ENCODE measurements at places on chromosomes 2 and 18.

DNA sequence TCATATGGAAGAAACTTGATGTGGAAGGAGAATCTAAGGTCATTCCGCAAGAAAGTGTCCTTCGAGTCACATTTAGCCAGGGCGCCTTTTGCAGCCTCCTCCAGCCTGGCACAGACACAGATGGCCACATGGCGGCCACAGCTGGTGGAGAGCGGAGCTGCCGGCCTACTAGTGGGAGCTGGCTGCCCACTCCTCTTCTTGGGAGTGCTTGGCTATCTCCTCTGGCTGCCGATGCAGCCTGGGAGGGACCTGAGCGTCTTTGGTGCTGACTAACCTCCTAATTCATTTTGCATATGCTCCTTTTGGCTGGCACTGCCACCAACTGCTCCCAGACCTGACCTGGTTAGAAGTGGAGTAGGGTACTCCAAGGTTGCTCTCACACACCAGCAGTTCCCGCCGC, 199.3 kb upstream of the MYT1L start:
- no peaks in the 10 kb centered on the region for H3K36me3 ChIP-seq
- no peaks in the 10 kb centered on the region for H3K27me3 ChIP-seq
- DNase-seq = no peak

DNA sequence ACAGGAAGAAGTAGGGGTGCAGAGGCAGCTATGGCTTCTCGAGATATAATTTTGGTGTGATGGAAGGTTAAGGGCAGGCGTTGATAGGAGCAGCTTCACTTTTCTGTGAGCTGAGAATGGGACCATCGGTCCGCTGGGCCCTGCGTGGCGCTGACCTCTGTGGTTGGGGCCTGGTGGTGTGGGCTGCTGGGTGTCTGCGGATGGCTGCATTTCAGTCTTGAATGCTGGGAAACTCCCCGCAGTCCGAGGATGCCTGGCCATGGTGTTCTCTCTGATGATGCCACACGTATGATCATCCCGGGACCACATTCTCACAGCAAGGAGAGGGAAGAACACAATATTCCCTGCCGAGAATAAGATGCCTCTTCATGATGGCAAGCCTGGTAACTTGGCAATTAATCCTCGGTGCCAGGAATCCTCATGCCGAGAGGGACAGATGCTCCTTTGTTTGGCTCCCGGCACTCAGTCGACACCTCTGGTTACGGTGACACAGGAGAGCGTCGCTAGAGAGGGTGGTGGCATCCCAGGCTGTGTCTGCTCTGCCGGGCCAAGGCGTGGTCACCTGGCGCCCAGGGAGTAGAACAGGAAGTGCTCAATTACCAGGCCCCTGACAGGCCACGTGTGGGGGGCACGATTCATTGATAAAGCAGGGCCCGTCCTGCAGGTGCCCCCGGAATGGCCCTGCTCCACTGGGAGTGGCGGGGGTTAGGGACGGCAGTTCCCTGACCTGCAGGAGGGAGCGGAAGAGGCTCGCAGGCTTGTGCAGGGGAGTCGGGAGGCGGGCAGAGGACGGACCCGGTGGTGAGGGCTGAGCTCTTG, 119.4 kb upstream of the CTDP1 start:
- DNase-seq = no peak
- no peak overlapping the region for H3K4me3 ChIP-seq
- H3K4me1 ChIP-seq = no peaks in the 10 kb centered on the region
- no peaks in the 10 kb centered on the region for H3K36me3 ChIP-seq
- no peak overlapping the region for H3K27ac ChIP-seq
- no peaks in the 10 kb centered on the region for H3K27me3 ChIP-seq

DNA sequence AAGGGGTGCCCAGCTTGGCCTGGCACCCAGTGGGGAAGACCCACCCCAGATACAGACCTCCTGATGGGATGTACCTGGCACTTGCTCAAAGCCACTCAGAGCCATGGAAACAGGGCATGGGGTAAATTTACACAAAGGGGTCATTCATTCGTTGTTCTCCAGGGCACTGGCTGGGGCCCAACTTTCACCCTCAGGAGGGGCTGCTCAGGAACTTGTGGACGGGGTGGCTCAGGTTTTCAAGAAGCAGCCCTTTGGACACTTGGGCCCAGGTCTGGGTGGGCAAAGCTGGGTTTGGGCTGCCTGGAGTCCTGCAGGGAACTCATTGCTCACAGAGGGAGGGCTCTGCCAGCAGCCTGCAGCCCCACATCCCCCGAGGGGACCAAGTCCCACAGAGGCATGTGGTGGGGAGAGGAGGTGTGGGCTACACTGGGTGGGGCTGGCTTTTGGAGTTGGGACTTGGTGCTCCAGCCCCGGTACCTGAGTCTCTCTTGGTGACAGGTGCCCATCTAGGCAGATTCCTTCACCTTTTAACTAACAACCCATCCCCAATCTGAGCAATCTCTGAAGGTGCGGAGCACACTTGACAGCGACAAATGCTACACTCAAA, 172.3 kb downstream of the CELF4 start:
- H3K36me3 ChIP-seq = no peaks in the 10 kb centered on the region
- no peaks in the 10 kb centered on the region for H3K27me3 ChIP-seq
- DNase-seq = no peak
- H3K4me3 ChIP-seq = peak overlapping the region; percentile 44
- no peak overlapping the region for H3K27ac ChIP-seq

DNA sequence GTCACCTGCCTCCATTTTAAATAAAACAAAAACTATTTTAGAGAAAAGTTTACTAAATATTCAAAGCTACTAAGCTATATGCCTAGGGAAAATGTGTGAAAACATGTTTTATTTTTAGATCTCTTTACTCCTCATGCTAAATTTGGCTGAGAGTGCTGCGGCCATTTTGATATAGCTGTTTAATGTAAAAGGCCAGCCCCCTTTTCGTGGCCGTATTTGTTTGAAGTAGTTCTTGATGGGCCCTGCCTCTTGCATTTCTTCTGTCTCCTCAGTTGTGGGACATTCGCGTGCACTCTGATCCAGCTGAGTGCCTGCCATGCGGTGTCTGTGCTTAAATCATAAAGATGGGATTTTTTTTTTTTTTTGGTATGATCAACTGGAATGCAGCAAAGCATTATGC, 64.0 kb downstream of the ZNF407 start:
- no peaks in the 10 kb centered on the region for H3K4me1 ChIP-seq
- no peaks in the 10 kb centered on the region for H3K27me3 ChIP-seq
- H3K27ac ChIP-seq = no peak overlapping the region
- no peak for DNase-seq

DNA sequence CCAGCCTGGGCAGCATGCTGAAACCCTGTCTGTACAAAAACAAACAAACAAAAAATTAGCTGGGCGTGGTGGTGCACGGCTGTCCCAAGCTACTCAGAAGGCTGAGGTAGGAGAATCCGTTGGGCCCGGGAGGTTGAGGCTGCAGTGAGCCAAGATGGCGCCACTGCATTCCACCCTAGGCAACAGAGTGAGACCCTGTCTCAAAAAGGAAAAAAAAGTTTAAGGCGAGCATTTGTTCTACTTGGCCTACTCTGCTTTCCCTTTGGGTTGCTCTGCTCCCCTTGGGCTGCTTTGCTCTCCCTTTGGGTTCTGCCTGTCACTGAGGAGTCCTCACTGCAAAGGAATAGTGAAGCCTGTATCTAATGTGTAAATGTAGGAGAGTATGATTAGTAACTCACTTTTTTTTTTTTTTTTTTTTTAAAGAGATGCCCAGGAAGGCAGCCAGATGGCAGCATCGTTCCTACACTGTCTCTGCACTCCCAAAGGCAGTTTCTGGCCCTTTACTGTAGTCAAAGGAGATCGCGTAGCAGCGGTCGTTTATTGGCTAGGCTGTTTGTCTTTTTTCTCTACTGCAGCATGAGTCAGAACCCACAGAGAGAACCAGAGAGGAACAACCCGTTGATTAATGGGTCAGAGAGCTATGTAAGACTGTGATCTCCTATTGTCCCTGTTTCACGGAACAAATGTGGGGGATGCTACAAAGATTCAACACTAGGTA, 118.3 kb upstream of the CWC22 start:
- no peaks in the 10 kb centered on the region for H3K4me1 ChIP-seq
- peak; percentile 65 for DNase-seq
- H3K27ac ChIP-seq = no peak overlapping the region
- H3K27me3 ChIP-seq = no peaks in the 10 kb centered on the region
- no peaks in the 10 kb centered on the region for H3K36me3 ChIP-seq

- H3K27ac ChIP-seq = no peak overlapping the region
- no peak overlapping the region for H3K4me3 ChIP-seq
- no peaks in the 10 kb centered on the region for H3K36me3 ChIP-seq
- DNase-seq = no peak
- no peaks in the 10 kb centered on the region for H3K4me1 ChIP-seq
Observed at GRCh38 chr2:2646433-2647051, 315.5 kb upstream of the MYT1L start.

- H3K36me3 ChIP-seq = no peaks in the 10 kb centered on the region
- H3K4me1 ChIP-seq = peaks cover 12% of the 10 kb centered on the region
- no peak overlapping the region for H3K27ac ChIP-seq
Observed at GRCh38 chr2:88601286-88601685, 26.0 kb downstream of the EIF2AK3 start.

DNA sequence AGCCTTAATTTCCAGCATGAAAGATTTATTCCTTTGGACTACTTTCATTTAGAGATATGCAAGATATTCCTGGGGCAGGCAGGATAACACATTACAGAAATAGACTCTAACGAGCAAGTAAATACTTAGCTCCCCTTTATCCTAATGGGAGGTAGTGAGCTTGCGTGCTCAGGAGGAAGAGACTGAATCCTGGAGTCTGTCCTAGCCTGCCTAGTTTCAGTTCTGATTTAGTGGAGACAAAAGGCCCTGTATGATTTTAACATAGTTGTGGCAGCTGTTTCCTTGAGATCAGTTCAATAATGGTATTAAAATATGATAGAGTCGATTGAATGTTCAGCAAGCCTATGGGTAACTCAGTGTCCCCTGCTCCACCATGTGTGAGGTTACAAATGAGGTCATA, 109.5 kb downstream of the FMNL2 start:
- no peaks in the 10 kb centered on the region for H3K27me3 ChIP-seq
- H3K4me3 ChIP-seq = no peak overlapping the region
- no peak for DNase-seq
- H3K4me1 ChIP-seq = no peaks in the 10 kb centered on the region

DNA sequence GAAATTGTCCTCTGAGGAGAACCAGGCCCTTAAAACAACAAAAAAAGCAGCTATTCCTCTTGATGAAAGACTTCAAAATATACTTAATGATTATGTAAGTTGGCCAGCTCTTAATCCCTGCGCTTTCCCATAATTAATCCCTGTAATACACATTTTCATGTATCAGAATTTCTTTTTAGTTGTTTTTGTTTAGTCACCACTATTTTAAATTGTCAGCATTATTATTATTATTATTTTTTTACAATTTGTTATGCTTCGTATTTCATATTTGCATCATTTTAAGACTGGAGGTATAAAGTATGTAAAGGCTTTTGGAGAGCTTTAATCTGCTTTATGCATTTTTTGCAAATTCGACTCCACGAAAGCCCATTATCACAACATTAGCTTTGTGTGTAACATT, 152.9 kb downstream of the ACOXL start:
- H3K36me3 ChIP-seq = no peaks in the 10 kb centered on the region
- no peaks in the 10 kb centered on the region for H3K4me1 ChIP-seq
- H3K27me3 ChIP-seq = no peaks in the 10 kb centered on the region
- no peak overlapping the region for H3K27ac ChIP-seq

DNA sequence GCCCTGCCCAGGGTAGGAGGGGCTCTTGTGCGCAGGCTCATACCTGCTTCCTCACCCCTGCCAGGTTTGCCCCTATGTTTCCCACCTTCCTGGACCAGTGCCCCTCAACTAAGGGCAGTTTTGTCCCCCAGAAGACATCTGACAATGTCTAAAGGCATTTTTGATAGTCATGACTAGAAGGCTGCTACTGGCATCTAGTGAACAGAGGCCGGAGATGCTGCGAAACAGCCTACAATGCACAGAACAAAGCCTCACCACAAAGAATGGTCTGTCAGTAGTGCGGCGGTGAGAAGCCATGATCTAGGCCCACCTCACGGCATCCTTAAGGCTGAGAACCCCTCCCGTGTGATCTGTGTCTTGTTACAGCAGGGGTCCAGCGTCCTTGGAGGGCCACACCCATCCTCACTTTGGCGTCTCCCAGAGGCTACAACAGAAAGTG, 96.0 kb downstream of the TMEM17 start:
- H3K36me3 ChIP-seq = no peaks in the 10 kb centered on the region
- H3K4me3 ChIP-seq = no peak overlapping the region
- H3K27ac ChIP-seq = no peak overlapping the region
- H3K27me3 ChIP-seq = no peaks in the 10 kb centered on the region

DNA sequence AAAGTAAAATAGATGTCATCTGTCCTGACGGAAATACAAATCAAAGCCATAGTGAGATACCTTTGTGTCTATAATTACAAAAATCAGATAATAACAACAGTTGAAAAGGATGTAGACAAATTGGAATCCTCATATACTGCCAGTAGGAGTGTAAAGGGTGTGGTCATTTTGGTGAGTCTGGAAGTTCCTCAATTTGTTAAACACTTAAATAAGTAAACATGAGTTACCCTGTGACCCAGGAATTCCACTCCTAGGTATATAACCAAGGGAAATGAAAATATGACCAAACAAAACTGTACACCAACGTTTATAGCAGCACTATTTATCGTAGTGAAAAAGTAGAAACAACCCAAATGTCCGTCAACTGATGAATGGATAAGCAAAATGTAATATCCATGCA, 24.0 kb downstream of the R3HDM1 start:
- no peaks in the 10 kb centered on the region for H3K4me1 ChIP-seq
- no peaks in the 10 kb centered on the region for H3K27me3 ChIP-seq

GRCh38 chr18:61953161-61953560, 60.4 kb upstream of the RNF152 start:
- H3K27me3 ChIP-seq = no peaks in the 10 kb centered on the region
- H3K4me3 ChIP-seq = no peak overlapping the region
- no peaks in the 10 kb centered on the region for H3K36me3 ChIP-seq

DNA sequence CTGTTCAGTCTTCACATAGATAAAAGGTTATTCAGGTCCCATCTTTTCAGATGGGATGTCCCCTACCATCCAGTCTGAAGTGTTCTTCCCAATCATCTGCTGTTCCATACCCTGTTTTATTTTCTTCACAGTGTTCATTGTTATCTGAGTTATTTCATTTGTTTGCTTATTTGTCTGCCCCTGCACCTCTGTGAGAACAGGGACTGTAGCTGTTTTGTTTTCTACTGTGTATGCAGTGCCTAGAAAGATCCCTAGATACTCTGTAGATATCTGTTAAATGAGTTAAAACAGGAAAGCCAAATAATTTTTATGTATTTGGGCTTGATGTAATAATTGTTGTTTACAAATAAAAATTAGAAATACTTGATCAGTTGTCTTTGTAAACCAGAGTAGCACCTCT, 34.2 kb downstream of the SMAD4 start:
- no peaks in the 10 kb centered on the region for H3K4me1 ChIP-seq
- no peak overlapping the region for H3K27ac ChIP-seq
- H3K36me3 ChIP-seq = no peaks in the 10 kb centered on the region
- no peak overlapping the region for H3K4me3 ChIP-seq
- DNase-seq = no peak

GRCh38 chr2:120222186-120223033, 790 bp downstream of the TMEM185B start:
- H3K27ac ChIP-seq = peak overlapping the region; percentile 97
- H3K27me3 ChIP-seq = no peaks in the 10 kb centered on the region
- DNase-seq = no peak

Data from Peyer's patch (tissue), 4 donors.